Right lung (tissue), 10 donors: ENCODE measurements at places on chromosomes 6 and 20.

- DNase-seq, result no peak
These were observed 221.8 kb upstream of the CEP162 start for GRCh38 chr6:84449220-84449619.

DNA sequence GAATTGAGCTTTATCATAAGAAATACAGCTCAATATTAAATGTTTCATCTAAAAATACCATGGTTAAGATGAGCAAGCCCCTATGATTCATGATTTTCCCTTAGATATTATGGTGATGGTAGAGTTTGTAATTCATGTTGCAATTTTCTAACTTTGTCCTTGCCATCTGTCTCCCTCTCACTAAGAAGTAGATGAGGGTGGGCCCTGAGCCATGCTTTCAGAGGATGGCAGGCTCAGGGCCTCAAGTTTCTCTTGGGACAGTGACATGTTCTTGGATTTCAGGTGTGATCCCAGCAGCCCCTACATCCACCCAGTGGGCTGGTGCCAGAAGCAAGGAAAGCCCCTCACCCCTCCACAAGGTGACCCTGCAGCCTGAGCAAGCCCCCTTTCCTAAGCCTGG lies 25.6 kb downstream of the L3MBTL1 start:
- no peak for DNase-seq

DNA sequence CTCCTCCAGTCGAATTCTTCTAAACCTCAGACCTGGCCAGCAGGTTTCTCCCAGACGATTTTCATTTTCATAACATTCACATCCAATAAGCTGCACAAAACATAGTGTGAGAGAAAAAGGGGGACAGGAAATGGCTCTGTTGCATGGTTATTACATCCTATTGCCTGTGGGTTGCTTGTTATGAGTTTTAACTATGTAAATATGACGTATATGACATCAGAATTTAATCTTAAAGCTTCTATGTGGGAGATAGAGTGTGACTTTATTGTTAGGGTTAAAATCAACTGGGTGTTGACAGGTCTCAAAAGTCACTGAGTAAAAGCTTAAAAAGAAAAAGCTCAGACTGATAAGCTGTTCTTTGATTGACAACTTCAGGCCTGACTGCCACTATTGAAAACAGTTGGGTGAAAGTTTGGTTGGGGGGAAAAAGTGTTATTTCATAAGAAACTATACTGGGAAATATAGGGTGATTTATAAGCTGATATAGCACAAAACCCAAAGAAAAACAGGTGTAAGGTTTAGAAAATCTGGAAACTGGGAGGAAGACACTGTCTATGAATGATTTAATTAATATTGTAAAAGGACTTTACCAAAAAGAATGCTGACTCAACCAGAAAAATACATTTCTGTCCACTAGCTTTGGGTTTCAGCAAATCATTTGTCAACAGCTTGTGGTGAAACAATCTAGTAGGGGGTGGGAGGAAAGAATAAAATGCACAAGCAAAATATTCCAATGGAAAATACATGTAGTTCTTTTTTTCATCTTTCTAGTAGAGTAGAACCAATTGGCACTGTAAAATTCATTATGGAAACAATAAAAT lies 134.1 kb upstream of the CEP162 start:
- DNase-seq, result no peak

GRCh38 chr20:61900945-61901293 lies 164.8 kb downstream of the TAF4 start:
- DNase-seq, result no peak

DNA sequence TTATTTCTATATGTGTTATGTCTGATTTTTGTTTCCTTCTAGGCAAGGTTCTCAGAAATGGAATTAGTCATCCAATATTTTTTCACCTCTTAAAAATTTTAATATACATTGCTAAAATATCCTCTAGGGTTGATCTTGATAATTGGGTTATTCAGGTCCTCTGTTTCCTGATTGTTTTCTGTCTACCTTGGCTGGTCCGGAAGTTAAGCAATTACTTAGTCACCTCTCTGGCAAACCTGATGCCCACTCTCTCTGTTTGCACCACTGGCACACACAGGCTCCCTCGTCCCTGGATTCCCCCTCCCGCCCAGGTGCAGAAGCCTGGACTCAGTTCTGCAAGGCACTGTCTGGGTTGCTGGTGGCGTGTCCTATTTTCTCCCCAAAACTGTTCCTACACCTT lies 27.7 kb downstream of the CST9L start:
- no peak for DNase-seq

GRCh38 chr6:7100753-7101081 lies 7.0 kb upstream of the RREB1 start:
- DNase-seq, result no peak

DNA sequence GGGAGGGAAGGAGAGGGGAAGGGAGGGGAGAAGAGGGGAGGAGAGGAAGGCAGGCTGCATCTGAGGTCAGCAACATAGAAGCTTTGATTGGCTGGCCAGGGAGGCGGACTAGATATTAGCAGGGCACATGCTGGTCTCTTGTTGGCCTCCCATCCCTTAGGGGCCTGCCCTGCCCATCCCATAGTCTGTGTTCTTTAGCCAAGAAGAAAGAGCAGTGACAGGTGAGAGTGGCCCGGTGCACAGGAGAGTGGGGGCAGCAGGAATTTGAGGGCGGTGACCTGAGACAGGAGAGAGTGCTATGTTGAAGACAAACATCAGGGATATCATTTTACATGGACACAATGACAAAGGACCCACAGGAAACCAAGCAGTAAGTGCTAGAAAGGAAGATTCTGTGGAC lies 413.5 kb downstream of the SYNE1 start:
- DNase-seq, result no peak
